ENCODE measurements at places on chromosomes 2 and 18. TPM values are rescaled to one million over a fixed set of nuclear protein-coding genes. Genes with fewer than 3 reads are reported as not detected.

DNA sequence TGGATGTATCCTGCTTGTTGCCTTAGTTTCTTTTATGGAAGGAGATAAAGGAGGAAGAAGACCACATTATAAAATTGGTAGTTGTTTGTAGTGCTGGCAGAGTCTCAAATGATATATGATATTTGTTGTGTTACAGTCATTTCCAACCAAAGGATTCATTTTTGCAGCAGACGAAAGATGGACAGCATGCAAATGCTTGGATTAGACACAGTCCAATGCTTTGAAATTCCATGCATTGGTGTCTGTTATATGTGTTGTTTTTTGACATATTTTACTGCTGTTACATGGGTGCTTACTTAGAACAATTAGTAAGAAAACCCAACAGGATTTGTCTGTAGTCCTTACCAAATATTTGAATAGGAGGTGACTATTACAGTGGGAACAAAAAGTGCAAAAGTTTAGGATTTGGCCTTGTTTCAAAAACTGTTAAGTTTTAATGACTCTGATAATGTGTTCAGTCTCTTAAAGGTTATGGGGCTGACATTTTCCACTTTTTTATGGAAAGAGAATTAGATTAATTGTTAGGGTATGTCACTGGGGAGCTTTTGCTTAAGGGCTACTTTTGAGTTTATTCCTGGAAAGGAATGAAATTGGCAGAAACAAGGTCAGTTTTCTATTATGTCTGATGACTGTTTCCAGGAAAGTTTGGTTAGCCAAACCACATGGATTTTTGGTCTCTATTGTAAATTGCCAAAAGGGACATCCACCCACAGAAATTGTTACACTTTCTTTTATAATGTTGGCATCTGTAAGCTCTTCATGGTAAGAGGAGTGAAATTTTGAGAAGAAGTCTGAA, 229.4 kb upstream of the MMADHC start:
- DNase-seq: no peak

DNA sequence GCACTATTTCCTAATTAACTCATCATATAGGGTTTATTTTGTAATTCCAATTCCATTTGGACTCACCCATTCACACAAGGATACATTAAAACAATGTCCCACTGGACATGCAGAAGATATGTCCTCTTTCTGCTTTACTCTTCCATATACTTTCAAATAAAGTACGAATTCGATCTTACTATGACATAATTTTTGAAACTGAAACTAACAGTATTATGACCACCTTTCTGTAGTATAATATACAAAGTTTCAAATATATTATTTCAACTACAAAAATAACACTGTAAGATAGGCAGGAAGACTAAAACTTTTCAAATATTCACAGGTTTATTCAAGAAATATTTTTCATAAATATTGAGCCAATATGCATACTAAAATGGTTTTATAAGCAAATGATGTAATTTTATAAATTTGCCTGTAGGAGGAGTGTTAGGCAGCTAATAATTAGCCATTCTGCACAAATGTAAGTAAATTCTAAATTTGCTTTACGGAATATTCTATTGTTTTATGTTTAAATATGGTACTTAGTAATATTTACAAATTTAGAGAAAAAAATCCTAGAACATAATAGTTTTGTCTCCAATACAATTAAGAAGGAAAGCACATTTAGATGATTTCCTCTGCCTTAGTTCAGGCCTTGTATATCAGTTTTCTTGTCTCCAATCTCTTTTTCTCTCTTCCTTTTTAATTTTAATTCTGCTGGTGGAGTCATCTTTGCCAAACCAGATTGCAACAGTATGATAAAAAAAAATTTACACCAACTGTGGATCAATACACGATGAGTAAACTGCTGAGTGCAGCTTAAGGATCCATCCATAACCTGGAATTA, 85.9 kb downstream of the CERKL start:
- no peak for DNase-seq

FBXO11 gene
- 58.1 TPM for total RNA-seq

ORC2 gene
- total RNA-seq: 35.6 TPM

NEU2 gene
- not detected for total RNA-seq

GRCh38 chr2:122736279-122736678, 980.8 kb downstream of the TSN start:
- no peak for DNase-seq

GRCh38 chr18:44149706-44150105, 531.0 kb upstream of the SETBP1 start:
- no peak for DNase-seq

CAPN13 gene
- not detected for total RNA-seq

- no peak for DNase-seq
These were observed 171.8 kb downstream of the ASXL3 start for GRCh38 chr18:33749834-33750233.

UNC50 gene
- 41.8 TPM for total RNA-seq

DNA sequence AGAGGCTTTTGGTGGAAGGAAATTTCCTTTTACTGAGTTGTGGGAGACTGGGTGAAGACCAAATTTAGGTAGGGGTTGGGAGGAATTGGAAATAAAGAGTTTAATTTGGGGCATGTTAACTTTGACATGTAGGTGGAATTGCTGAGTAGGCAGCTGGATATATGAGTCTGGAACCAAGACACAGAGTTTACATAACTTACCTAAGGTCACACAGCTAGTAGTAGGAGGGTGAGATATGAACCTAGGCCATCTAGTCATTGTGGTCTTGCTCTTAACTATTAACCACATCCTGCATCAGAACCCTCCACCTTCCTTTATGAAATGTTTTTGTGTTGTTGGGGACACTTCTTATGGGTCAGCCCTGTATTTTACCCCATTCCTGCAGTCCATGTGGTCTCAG, 113.1 kb downstream of the ICOS start:
- no peak for DNase-seq

GRCh38 chr2:119013671-119014070, 71.7 kb downstream of the MARCO start:
- DNase-seq: no peak

CHPF gene
- total RNA-seq: 276 TPM

DNA sequence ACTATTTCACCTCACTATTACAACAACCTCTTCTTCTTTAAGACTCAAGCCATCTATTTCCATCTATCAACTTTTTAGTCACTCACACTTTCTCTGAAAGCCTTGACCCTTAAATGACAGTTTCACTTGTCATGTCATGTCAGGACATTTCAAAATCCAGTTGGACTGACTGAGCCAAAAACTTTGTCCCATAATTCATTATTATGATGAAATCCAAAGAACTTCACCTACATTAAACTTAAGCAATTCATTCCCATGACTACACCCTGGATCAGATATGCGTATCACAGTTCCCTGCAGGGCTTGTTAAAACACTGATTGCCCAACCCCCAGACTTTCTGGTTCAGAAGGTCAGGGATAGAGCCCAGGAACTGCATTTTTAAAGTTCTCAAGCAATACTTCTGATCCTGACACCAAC, 26.5 kb downstream of the LDAH start:
- no peak for DNase-seq

DNA sequence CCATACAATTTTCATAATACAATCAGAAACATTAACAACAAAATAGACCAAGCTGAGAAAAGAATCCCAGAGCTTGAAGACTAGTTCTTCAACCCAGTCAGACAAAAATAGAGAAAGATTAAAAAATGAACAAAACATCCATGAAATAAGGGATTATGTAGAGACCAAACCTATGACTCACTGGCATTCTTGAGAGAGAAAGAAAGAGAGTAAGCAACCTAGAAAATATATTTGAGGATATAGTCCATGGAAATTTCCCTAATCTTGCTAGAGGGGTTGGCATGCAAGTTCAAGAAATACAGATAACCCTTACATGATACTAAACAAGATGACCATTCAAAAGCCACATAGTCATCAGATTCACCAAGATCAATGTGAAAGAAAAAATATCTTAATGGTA, 281.7 kb downstream of the CCDC85A start:
- no peak for DNase-seq

EIF2B4 gene
- total RNA-seq: 44.0 TPM

ANKRD36B gene
- 21.9 TPM for total RNA-seq

DNA sequence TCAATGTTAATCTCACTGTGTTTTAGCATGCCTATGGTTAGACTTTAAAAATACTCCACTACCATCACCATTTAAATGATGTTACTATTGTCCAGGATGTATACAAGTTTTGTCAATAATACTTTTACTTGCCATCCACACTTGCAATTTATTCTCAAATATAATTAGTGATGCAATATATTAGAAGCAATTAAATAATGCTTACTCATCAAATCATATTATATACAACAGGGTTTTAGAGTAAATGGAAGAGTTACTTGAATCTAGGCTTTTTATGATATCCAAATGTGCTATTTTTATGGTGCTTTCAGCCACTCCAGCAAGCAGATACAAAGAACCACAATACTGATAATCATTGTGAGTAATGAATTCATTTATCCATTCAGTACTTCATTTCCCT, 461.1 kb downstream of the TMEM182 start:
- no peak for DNase-seq

DNA sequence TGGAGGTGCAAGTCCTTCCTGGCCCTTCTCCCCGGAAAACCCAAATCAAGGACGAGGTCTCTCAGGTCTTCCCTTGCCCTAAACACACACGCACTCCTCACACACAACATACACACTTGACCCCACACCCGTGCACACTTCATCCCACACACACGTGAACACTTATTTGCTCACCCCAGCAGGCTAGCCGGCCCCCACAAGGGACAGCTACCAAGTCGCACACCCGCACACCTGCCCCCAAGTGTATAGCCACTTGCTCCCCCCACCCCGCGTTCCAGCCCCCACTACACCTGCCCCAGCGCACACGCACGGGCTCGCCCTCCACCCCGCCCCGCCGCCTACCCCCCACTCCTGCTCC, 359 bp downstream of the TGFBRAP1 start:
- no peak for DNase-seq

RAX gene
- total RNA-seq: not detected

EMILIN2 gene
- 9.3 TPM for total RNA-seq

ALK gene
- total RNA-seq: not detected

DNA sequence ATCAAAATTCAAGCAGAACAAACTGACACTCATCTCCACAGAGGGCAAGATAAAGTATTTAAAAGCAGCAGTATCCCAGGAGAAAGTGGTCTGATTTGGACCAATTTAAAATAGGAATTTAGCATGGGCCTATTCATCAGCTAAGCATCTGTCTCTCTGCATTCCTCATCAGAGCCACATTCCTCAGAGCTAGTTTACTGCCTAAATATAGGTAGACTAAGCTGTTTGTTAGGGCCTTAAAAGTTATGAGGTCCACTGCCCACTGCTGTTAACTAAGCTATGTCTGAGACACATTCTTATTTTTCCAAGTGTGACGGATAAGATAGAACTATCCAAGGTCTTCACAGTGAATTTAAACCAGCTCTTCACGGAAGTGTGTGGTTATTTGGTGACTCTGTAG, 17.6 kb downstream of the NEB start:
- no peak for DNase-seq

CAVIN2 gene
- total RNA-seq: 1.8 TPM

- no peak for DNase-seq
These were observed 18.3 kb downstream of the ASXL3 start for GRCh38 chr18:33596178-33596854.

DNA sequence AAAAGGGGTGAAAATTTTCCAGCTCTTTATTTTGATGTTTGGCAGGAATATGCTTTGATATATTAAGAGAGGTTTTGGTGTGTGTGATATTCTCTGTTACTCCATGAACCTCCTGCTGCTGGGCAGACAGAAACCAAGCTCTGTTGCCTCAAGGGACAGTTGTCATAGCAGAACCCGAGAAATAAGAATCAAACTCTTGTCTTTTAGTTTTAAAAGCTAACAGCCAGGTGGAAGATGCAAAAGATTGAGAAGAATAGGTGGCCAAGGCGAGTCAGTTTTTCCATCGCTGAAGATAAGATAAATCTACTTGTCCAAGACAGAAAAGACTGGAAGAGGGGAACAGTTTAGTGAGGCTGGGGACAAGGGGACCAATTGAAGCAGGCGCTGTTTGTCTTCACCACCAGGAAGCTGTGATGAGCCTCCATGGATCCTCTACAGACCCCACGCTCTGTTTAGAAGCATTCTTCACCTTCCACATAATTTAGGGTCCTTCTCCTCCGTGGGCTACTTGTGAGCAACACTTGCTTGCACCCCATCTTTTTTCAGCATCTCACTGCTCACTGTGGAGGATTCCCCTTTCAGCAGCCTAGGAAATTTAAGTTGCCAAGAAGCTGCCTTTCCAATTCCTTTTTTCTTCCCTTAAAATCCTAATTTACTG, 23.9 kb downstream of the PMAIP1 start:
- DNase-seq: no peak

LOXL3 gene
- 112 TPM for total RNA-seq

- no peak for DNase-seq
These were observed 40.9 kb upstream of the ST8SIA3 start for GRCh38 chr18:57311472-57311871.

DNA sequence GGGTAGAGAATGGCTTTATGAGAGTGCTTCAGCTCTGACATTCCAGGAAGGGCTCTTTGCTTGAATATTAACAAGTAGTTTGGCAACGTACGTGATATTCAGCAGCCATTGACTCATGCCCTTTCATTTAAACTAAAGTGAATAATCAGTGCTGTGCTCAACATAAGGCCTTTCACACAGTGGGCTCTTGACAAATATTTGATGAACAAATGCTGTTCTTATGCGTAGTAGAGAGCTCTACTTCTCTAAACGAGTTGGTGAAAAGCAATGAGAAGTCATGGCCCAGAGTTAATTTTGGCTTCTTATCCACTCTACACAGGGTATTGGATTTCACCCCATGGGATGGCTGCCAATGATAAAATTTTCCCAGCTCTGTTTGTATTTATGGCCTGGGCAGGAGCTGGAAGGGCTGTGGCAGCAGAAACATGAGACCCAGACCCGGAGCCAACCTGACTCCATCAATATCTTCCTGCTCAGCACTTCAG, 338.9 kb downstream of the CCDC85A start:
- DNase-seq: no peak

FEV gene
- total RNA-seq: not detected

DNA sequence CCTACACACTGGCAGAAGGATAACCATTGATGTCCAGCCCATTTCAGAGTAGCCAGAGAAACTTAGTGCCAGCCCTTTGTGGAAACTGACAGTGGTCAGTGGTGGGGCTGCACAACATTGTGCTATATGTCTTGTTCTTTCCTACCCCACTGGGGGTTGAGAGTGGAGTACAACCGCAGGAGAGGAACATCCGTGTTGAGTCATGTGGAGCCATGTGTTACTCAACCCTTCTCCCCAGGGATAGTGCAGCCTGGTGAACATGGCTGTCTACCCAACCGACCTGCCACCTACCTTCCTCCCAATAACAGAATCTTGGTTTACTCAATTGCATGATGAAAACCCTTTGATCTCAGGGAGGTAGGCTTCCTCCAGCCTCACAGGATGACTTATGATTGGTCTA, 65.3 kb upstream of the MAPK4 start:
- DNase-seq: no peak

DNA sequence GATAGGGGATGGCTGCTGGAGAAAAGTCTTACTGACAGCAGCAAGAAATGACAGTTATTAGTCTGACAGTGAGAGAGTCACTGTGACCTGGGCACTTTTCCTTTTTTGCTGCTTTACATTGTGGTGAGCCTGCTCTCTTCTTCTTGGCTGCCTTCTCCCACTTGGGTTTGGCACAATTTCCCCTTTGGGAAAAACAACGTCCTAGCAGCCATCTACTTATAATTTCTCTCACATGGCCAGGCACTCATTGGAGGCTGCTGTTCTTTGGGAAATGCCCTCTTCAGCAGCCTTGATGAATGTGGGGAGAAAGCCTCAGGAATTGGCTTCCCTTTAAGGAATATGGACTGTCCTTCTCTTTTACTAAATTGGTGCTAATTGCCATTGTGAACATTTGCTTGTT, 60.4 kb upstream of the SLC1A4 start:
- no peak for DNase-seq

Data from chondrocyte (in vitro differentiated cells).